ENCODE measurements at places on chromosomes 4 and X.

GRCh38 chrX:154057791-154058190 lies 38.1 kb upstream of the IRAK1 start:
- DNase-seq: no peak

- DNase-seq: no peak
Observed at GRCh38 chr4:7217039-7217438, 24.7 kb downstream of the SORCS2 start.

- no peak for DNase-seq
Observed at GRCh38 chrX:64196606-64197005, 8.9 kb downstream of the AMER1 start.

DNA sequence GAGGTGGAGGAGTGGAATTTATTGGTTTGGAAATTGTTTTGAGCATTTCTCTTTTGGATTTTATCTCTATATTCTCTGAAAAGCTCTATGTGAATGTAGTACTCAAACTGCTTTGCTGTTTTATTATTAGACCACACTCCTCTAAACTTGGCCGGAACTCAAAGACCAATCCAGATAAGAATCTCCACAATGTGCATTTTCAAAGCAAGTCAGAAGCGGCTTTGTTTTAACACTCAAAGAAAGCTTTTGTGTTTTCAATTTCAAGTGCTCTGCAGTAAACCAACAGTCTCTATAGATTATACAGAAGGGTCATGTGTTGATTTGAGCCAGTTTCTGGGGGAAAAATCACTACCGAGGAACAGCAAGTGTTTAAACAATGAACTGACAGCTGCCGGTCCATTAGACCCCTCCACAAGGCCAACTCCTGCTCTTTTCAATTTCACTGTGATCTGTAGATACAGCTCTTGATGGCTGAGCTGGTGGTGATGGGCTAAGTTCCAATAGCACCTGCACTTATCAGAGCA lies 79.4 kb downstream of the FTHL17 start:
- no peak for DNase-seq

DNA sequence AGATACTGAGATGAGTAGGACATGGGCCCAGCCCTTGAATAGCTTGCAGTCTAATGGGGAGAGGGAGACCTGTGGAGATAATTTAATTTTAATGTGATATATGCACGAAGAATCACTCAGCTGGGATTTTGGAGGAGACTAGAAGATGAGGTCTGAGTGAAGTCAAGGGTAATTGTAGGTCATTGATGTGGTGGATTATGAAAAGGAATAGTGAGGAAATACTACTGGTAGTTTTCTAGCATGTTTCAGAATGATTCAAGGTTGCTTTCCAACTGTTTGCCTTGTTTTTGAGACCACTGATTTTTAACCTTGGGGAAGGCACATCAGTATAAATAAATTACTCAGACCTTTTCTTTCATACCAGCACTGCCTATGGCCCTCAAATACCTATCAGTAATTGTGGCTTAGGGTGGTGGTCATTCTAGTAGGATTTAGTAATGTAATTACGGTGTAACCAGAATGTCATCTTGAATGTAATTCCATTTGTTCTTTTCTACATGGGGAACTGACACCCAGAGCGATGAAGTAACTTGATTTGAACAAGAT lies 25.6 kb downstream of the PTTG2 start:
- no peak for DNase-seq

- no peak for DNase-seq
Observed at GRCh38 chr4:150056569-150056968, 21.7 kb upstream of the DCLK2 start.

GRCh38 chr4:32929796-32930699 lies 2209.9 kb downstream of the PCDH7 start:
- DNase-seq: no peak

DNA sequence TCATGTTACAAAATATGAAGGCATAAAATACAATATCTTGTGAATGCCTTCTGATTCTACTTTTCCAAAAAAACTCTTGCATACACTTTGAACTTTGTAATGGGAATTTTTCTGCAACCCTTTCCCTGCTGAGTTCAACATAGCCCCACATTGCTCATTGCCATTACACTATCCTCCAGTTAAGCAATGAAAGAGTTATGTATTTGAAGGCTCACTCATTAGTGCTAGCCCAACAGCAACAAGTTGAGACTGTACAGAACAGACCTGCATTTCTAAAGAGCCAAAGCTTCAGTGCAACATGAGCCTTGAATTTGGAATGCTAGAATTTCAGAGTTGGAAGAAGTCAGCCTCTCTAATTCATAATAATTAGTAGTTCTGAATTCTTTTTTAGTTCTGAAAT lies 44.4 kb upstream of the STAG2 start:
- no peak for DNase-seq

DNA sequence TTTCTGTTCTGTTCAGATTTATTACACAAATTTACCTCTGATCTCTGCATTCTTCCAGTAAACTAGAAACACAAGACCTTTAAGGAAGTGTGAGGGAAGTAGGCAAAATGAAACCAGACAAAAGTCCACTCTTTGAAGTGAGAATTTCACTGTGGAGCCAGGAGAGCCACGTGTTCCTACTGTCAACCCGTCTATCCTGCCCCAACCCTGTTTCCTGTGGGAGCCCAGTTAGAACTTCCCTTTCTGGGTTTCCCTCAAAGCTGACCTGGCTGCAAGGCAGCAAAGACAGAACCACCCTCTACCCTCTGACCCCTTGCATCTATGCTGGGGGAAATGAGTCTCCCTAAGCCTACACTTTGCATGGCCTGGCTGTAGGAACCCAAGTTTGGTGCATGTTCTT lies 40.0 kb downstream of the TMEM144 start:
- no peak for DNase-seq

- DNase-seq: no peak
Observed at GRCh38 chrX:155611302-155611701, 1.4 kb downstream of the TMLHE start.

- DNase-seq: no peak
Observed at GRCh38 chrX:151988706-151989299, 14.3 kb upstream of the GABRE start.

DNA sequence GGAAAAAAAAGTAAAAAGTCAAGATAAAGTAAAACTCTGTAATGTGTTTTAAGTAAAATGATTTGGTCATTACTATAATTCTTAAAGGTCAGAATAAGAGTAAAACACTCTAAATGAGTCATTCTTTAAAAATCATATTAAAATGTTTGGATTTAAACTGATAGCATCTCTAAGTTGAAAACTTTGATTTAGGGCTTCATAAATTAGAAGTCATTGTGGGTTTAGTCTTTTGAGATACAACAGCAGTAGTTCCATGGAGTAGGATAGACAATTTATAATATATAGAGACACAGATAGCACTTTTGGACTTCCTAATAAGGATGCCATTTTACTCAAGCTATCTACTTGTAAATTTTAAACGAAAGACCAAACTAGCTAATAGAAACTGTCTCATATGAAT lies 77.1 kb upstream of the PABPC4L start:
- DNase-seq: no peak

DNA sequence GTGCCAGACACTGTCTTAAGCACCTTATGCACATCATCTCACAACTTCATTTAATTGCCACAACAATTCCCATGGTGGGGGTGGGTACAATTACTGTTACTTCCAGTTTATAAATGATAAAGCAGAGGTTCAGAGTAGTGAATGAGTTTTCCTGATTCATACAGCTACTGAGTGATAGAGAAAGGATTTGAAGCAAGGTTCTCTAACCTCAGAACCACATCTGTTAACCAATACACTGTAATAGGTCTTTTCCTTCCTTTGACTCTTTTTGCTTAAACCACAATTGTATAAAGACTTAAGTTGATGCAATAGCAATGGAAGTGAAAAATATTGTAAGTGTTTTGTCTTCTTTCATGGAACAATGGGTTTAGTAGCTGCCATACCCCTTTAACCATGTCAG lies 43.5 kb upstream of the PAK3 start:
- no peak for DNase-seq

GRCh38 chr4:118345813-118346212 lies 7.0 kb downstream of the PRSS12 start:
- no peak for DNase-seq

- DNase-seq: no peak
Observed at GRCh38 chr4:69503558-69503957, 7.9 kb upstream of the UGT2B4 start.

- no peak for DNase-seq
Observed at GRCh38 chr4:140300271-140300970, 73.0 kb upstream of the SCOC start.

DNA sequence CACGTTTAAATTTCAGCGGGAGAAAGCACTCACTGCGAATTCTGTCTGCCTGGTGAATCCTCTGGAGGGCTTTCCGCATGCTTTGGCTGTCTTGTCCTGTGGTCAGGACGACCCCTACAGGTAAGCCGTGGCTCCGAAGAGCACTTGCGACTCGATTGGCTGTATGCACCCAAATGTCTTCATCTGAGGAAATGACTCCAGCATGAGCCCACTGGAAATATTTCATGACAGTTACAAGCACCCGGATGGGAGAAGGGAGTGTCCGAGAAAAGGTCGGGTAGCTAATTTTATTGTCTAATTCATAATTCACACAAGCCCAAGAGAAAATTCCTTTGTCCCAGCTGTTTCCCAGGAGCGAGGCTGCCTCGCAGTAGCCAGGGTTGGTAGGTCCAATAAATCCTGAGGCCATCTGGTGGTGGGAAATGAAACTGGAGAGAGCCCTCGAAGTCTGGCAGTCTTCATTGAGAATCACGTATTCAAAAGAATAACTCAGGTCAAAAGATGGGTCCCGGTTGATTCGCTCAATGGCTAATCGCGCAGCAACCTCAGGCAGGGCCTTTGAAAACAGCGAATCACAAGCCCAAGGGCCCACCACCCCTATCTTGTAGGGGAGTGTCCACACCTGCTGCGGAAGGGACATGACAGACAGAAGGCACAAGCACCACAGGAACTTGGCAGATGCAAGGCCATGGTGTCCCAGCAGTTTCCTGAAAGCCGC lies 6.6 kb downstream of the GUCY2F start:
- DNase-seq: peak; percentile 47

Measured in left hindlimb (tissue), 1 donor.